ENCODE measurements at places on chromosomes 7 and 10. TPM values are rescaled to one million over a fixed set of nuclear protein-coding genes. Genes with fewer than 3 reads are reported as not detected.

The PCLO gene
- not detected for total RNA-seq

The KNDC1 gene
- 0.92 TPM for total RNA-seq

The FAM241B gene
- total RNA-seq = 4.3 TPM

The FAM204A gene
- 141 TPM for total RNA-seq

The SH2D4B gene
- not detected for total RNA-seq

The ZNF853 gene
- 23.6 TPM for total RNA-seq

The CHN2 gene
- 20.1 TPM for total RNA-seq

The ARL3 gene
- total RNA-seq = 6.6 TPM

The ICA1 gene
- total RNA-seq = not detected

The FAM25G gene
- not detected for total RNA-seq

The NOLC1 gene
- 134 TPM for total RNA-seq

The PRKCQ gene
- total RNA-seq = 0.05 TPM

The SLC13A1 gene
- total RNA-seq = not detected

The C10orf67 gene
- total RNA-seq = not detected

The ZNF503 gene
- total RNA-seq = 8.8 TPM

The HECTD2 gene
- total RNA-seq = 2.5 TPM

The AMPH gene
- 2.0 TPM for total RNA-seq

The OR13A1 gene
- not detected for total RNA-seq

The GIMAP5 gene
- not detected for total RNA-seq

The KIAA1549 gene
- 0.57 TPM for total RNA-seq

The FAS gene
- total RNA-seq = 12.5 TPM

The BLVRA gene
- 40.1 TPM for total RNA-seq
